Stimulated activated CD8-positive, alpha-beta memory T cell treated with anti-CD3 and anti-CD28 coated beads, Interleukin-4, amount 100 ng/mL, for 1 hour (primary cell): ENCODE measurements at places on chromosomes 7 and 10.

GRCh38 chr7:2100278-2101208 is 132.2 kb downstream of the MAD1L1 start:
- DNase-seq, result peak; percentile 5

DNA sequence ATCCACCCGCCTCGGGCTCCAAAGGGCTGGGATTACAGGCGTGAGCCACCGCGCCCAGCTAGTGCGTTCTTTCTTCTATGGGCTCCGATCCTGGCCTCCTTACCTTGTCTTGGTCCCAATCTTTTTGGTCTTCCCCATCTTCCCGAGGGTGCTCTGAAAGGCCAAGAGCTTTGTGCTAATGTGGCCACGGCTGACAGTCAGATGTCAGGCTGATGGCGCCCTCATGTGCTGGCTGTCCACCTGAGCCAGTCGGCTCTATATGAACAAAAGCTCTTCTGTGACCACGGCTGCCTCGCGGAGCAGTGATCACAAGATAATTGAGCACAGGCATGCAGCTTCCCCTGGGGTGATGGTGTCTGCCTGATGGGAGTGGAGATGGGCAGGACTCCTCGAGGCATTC is 11.0 kb upstream of the AHCYL2 start:
- no peak for DNase-seq

DNA sequence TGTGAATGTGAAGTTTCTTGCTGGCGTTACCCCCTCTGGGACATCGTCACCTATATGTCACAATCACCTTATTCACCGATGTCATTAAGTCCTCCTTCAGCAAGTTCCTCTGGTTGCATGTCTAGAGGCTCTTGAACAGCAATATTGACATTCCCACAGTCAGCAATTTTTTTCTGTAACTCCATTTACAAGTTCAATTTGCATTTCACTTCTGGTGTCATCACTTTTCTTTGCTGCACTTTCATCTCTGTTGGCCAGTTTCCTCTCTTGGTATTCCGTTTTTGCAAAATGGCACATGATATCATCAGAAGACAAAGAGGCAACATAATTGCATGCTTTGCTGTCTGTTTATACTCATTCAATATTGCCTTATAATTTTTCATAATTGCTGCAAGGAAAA is 69.8 kb downstream of the SRI start:
- DNase-seq, result no peak

- DNase-seq, result no peak
Measured at GRCh38 chr7:34087892-34088891, 182.9 kb downstream of the BMPER start.

DNA sequence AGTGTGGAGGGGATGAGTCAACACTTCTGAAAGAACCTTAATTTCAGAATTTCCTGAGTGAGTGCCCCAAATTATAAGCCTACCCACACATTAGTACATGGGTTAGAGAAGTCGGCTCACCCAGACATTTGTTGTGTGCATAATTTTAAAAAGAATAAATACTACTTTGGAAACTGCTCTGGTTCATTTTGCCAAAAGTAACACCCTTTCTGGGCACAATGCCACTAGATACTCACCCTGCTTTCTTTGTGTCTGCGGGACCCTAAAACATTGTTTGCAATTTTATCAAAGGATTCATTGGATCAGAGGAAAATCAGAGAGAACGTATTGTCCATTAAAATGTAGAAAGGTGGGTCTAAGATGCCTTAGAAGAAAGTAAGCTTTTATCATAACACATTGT is 245.5 kb upstream of the NRP1 start:
- no peak for DNase-seq

DNA sequence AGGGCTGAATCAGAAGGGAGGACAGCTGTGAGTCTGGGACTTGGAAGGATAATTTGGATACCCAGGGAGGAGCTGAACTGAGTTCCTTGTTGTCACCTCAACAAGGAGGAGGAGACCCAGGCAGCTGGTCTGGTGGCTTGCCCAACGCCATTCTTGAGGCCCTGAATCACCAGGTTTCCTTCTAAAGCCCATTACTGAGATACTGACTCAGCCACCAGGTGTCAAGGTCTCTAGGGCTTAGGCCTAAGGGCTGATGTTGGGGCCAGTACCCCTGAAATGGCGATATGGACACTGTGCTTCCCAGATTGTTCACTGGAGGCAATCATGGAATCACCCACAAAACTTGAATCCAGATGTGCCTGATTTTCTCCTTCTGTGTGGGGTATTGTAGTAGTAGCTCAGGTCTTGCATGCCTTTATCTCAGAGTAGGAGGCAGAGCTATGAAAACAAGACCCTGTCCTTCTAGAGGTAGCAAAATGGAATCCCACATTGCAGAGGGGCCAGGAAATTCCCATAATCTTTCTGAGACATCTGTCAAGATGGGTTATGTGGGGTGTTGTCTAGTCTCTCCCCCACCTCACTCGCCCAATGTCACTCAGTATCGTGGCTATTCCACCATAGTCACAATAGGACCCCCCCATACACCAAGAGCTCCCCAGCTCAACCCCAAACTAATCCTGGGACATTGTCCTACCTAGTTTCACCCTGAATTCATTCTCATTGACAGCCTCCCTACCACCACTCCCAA is 1.8 kb upstream of the ATG9B start:
- DNase-seq, result no peak
